ENCODE measurements at places on chromosomes 4 and X.

DNA sequence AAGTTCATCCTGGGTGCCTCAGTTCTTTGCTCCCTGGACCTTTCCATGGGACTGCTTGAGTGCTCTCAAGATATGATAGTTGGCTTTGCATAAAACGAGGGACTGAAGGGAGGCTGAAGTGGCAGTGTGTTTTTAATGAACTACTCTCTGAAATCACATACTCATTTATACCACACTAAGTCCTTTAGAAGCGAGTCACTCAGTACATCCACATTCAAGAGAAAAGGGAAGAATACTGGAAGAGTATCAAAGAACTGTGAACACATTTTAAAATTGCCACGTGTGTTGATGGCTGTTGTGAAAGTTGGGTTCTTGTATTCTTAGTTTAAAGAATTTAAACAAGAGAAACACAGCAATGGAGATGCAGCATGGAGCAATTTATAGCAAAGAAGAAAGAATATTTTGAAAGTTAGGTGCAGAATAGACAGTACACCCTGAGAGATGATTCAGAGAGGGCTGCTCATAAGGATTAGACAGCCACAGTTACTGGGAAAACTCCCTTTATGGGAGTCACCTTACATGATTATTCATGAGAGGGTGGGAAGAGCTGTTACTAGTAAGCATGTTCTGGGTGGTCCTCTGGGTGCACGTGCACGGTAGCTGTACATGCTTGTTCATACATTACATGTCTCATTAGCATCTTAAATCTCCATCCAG, 380.7 kb downstream of the ADGRL3 start:
- DNase-seq = no peak

- no peak for DNase-seq
These were observed 274.6 kb downstream of the NKX6-1 start for GRCh38 chr4:84224522-84224921.

GRCh38 chr4:153152501-153153338, 51.5 kb upstream of the TRIM2 start:
- DNase-seq = peak; percentile 65

DNA sequence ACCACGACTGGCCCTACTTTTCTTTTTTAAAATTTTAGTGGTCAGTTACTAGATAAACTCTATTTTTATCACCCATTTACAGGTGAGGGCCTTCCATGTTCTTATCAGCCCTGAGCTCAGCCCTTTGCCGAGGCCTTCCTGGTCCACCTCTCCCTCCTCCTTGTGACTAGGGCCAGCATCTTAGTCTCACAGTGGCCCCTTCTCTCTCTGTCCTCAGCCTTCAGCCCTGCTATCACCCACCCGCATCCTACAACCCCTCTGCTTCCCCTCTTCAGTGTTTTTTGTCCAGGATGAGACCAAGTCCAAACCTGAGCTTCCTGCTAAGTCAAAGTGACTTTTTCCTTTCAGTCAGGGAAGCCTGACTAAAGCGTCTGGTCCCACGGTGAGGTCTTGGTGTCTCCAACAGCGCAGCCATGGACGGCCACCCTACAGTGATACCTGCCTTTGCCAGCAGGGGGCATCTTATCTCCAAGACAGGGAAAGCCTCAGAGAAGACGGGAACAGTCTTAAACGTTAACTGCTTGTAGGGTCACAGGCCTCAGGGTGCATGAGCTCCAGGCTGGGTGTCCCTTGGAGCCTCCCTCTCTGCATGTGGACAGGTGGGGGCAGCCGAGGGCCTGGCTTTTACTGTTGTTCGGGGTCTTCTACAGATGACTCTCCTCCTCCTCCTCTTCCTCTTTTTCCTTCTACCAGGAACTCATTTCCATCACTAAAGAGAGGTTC, 11.7 kb upstream of the GAGE10 start:
- DNase-seq = peak; percentile 61

GRCh38 chr4:13851085-13851940, 223.8 kb upstream of the BOD1L1 start:
- DNase-seq = no peak

DNA sequence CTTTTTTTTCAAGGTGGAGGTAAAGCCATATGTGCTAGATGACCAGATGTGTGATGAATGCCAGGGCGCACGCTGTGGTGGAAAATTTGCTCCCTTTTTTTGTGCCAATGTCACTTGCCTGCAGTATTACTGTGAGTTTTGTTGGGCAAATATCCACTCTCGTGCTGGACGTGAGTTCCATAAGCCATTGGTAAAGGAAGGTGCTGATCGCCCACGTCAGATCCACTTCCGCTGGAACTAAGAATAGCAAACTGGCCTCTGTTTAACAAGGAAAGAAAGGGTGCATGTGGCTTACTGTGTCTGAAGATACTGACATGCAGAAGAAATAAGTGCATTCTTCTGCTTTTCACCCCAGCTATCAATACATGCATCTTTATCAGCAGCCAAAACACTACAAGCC, 63.9 kb downstream of the CPEB2 start:
- no peak for DNase-seq

- peak; percentile 57 for DNase-seq
These were observed at the start of gene STK26 for GRCh38 chrX:132022967-132023895. Gene STK26, plus strand, starts transcription at chrX:132023302. Its CDS starts 316 bp downstream, at chrX:132023618.

- no peak for DNase-seq
These were observed 13.0 kb upstream of the TMEM156 start for GRCh38 chr4:39044956-39045826.

DNA sequence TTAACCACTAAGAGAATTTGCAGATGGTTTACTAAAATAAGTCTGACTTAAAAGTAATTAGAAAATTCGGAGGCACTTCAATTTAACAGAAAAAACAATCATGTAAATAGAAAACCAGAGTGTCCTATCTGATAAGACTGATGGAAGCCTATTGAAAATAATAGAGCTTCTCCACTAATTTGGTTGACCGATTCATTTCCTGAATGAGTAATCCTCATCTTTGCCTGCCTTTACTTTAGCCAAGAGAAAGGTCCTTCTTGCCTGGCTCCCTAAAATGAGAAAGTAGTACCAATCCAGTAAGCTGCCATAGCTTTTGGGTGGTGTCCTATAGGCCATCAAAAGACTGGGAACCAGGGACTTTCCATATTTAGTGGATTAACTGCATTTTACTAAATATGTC, 48.4 kb downstream of the KCNIP4 start:
- DNase-seq = no peak

DNA sequence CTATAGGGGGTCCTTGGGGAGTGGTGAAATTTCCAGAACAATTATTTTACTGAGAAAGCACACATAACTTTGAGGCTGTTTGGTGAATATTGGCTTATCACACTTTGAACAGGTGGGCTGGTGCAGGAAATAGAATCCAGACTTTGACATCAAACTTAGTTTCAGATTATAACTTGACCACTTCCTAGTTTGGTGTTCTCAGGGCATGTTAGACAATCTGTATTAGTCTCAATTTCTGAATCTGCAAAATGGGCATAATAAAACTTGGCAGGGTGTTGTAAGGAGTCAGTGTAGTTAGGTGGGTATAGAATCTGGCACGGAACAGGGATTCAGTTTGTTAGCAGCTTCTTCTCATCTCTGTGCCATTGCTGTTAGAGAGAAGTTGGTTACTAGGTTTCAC, 43.3 kb upstream of the MBNL3 start:
- DNase-seq = no peak

GRCh38 chr4:125008676-125009075, 296.1 kb upstream of the ANKRD50 start:
- no peak for DNase-seq

- DNase-seq = no peak
These were observed 1.2 kb upstream of the CCNG2 start for GRCh38 chr4:77155631-77156452.

DNA sequence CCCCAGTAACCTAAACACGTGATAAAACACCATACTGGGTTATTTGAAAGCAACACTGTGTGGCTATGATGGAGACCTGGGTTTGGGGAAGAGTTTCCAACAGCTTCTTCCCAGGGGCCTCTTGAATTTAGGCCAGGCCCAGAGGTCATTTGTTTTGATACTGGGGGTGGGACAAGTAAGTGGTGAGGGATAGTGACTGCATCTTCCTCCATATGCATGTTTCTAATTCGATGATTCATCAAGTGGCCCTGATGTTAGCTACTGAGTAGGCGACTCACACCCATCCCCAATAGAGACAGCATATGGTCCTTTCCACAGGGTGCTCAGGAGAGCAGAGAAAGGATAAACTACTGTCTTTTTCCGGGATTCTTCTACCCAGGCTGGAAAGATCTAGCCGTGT, 2.7 kb downstream of the NDP start:
- DNase-seq = no peak

GRCh38 chr4:108008721-108009120, 19.0 kb downstream of the HADH start:
- no peak for DNase-seq

- DNase-seq = no peak
These were observed 661 bp downstream of the S100P start for GRCh38 chr4:6694177-6694901.

- DNase-seq = no peak
These were observed 4.0 kb downstream of the EFNB1 start for GRCh38 chrX:68832516-68833447.

DNA sequence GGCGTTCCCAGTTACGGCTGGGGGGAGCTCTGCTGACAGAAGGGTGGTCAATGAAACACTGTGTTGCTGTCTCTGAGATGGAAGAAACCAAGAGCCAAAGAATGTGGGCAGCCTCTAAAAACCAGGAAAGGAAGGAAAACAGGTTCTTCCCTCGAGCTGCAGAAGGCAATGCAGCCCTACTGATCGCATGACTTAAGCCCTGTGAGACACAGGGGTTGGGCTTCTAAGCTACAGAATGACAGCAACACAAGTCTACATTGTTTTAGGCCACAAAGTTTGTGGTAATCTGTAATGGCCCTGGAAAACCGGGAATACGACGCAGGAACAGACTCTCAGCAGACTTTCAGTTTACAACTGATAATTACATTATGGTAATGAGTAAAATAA, 38.2 kb upstream of the MTNR1A start:
- no peak for DNase-seq

- no peak for DNase-seq
These were observed 12.3 kb downstream of the GPC4 start for GRCh38 chrX:133402830-133403625.

DNA sequence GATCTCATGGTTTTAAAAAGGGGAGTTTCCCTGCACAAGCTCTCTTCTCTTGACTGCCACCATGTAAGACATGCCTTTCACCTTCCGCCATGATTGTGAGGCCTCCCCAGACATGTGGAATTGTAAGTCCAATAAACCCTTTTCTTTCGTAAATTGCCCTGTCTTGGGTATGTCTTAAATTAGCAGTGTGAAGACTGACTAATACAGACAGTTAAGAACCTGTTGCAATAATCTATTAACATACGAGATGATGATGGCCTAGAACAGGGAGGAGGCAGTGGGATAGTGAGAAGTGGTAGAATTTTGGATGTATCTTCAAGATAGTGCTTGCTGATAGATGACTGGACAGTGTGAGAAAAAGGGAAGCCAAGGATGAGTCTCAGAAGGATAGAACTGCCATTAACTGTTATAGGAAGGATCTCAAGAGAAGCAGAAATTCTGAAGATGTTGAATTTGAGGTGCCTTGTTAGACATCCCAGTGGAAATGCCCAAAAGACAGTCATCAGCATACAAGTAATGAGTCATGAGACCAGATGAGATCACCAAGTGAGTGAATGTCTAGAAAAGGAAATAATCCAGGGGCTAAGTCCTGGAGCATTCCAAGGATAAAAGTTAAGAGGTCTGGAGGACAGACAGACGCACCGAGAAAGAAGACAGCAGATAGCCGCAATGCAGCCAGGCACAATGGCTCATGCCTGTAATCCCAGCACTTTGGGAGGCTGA, 38.8 kb upstream of the UGDH start:
- no peak for DNase-seq

DNA sequence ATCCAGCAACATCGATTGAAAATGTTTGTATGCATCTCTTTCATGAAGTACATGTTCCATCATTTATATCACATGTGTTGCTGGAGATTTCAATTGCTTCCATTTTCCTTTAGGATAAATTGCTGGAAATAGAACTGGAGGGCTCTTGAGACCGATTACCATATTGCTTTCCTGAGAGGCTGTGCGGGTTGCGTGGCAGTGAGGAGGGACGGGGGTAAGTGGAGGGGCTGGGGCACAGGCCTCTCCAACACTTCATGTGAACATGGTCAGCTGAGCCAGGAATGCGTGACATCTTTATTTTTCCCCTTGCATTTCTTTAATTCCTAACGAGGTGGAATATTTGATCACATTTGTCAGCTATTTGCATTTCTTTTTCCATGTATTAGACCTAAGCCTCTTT, 144.6 kb downstream of the TBL1X start:
- no peak for DNase-seq
